ENCODE measurements at places on chromosomes 12 and 14.

DNA sequence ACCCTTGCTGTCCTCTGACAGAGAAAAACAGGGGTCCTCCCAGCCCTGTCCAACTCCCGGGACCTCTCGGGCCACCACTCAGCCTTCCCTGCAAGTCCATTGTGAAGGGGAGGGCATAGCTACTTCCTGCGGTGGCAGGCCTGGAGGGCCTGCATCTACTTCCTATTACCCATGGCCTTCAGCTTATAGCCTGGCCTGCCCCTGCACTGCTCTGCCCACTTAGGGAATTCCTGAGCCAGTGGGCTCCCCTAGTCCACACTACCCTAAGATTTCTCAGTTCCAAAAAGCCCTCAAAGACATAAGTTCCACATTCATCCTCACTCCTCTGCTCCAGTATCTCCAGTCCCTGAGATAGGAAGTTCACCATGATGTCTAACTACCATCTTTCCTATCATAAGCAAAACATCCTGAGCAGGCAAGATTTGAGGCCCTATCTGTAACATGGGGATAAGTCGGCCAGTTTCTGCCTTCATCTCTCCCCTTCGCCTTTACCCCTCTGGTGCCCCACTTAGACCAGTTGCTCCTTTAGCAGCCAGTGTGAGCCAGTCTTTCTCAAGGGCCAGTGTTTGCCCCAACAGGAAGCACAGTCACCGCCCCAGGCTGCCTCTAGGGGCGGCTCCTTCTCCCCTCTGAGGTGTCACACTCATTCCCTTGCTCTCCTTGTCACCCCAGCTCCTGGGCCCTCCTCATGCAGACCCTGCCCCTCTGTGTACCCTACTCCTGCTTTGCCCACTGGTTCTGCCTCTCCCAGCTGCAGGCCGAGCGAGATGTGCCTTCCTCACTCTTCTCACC is 10.9 kb downstream of the HDAC7 start:
- DNase-seq = peak; percentile 73

GRCh38 chr14:32017587-32017986 is 59.5 kb upstream of the ARHGAP5 start:
- no peak for DNase-seq

- DNase-seq = no peak
These were observed 77.1 kb upstream of the NUDT4 start for GRCh38 chr12:93300611-93301021.

DNA sequence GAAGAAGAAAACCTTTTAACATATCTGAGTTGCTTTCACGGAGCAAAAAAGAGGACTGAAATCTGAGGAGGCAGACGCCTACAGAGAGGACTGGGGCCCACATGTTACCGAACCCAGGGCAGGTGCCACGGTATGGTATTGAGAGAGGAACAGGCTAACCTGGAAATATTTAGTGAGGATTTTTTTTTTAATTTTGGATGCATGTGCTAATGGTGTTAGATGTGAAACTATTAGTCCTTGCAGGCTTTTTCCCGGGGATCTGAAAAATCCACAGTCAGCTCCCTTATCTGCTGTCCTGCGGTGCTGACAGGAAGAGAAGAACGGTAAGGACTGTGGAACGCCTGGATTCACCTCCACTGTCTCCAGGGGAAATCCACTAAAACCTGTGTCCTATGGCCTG is 819.7 kb downstream of the TMEM121 start:
- no peak for DNase-seq

DNA sequence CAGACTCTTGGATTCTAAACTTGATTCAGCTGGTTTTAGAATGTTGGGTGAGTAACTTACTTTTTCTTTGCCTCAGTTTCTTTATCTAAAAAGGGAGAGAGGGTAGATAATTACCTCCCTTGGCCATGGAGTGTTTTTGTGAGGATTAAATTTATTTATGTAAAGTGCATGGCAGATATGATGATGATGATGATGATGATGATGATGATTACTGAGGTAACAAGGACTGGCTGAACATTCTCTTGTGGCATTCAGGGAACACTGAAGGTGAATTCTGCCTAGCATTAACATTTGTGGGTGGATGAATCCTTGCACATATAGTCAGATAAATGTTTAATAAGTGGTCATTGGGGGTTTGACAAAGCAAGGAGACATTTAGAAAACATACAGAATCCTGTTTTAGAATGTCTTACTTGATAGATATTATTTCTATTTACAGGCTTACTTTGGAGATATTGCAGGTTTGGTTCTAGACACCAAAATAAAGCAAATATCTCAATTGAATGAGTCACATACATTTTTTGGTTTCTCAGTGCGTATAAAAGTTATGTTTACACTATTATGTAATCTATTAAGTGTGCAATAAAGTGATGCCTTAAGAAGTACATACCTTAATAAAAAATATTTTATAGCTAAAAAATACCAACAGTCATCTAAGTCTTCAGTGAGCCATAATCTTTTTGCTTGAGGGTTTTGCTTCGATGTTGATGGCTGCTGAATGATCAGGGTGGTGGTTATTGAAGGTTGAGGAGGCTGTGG is 123.2 kb downstream of the SNAPC1 start:
- DNase-seq = no peak

DNA sequence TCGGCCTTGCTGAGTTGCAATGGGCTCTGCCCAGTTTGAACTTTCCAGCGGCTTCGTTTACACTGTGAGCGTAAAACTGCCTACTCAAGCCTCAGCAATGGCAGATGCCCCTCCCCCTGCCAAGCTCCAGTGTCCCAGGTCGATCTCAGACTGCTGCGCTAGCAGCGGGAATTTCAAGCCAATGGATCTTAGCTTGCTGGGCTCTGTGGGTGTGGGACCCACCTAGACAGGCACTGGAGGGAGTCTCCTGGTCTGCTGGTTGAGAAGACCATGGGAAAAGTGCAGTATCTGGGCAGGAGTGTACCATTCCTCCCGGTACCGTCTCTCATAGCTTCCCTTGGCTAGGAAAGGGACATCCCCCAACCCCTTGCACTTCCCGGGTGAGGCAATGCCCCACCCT is 88.2 kb downstream of the KLHL28 start:
- DNase-seq = no peak

DNA sequence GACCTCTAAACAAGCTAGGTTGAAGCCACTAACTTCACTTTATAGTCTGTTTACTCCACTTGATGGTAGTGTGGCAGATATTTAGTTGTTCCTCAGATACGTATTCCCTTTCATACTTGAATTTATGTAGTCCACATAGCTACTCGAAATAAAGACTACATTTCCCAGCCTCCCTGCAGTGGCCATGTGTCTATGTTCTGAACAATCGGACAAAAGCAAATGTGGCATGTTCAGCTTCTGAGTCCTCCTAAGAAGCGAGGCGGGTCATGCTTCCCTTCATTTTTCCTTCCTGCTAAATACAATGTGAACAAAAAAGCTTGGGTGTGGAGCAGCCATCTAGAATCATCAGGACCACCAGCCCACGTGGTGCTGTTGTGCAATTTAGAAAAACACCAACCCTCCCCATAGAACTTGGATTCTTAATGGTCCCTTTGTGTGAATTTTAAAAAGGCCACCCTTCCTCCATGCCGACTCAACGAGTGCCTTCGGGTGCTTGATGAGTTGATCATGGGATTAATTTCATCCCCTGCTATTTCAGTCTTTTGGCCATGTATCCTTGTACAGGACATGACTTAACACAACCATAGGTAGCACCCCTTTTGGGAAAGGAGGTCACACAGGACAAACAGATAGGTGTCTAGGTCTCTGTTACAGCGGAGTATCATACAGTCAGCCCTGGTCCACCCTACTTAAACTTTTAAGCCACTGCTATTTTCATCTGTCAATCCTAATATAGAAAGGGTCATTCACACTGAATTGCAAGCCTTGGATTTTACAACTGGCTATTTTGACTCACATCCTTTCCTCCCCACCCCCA is 60.7 kb downstream of the ZFC3H1 start:
- DNase-seq = no peak

DNA sequence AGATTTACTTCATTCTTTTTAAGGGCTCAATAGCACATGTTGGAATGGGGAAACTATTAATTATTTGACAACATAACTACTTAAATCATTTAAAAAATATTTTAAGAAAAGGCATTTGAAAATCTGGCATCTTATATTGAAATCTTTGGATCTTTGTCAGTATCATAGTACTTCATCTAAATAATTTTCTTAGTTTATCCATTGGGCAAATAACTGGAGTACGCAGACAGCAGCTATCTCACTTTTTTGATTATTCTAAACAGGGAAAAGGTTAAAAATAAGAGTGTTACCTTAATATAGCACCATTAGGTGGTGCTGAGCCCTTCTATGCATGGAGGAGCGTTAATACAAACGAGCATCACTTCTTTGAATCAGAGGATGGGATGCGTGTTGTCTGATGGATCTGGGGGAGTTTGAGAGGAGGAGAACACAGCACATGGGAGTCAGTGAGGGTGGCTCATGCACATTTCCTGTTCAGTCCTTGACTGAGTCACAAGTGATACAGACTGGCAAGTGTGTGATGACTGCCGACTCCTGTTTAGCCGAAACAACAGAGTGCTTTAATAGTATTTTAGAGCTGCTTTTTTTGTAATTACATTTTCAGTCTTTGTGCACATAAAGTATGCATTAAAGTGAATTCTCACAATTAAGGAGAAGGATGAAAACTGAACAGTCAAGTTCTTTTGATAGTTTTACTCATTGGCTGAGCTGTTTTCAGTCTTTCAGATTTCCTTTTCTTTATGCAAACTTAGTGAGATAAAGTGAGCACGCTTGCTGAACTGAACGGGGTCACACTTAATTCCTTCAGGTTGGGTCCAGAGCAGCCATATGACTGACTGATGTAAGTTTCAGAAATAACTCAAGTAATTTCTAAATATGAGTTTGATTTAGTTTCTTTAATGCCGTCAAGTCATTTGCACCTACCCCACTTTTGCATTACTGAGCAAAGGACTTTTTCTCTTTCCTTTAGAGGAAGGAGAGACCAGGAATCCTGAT is 92.7 kb downstream of the DIP2B start:
- DNase-seq = peak; percentile 61

- DNase-seq = no peak
These were observed 499.7 kb downstream of the EGLN3 start for GRCh38 chr14:33451211-33451610.

DNA sequence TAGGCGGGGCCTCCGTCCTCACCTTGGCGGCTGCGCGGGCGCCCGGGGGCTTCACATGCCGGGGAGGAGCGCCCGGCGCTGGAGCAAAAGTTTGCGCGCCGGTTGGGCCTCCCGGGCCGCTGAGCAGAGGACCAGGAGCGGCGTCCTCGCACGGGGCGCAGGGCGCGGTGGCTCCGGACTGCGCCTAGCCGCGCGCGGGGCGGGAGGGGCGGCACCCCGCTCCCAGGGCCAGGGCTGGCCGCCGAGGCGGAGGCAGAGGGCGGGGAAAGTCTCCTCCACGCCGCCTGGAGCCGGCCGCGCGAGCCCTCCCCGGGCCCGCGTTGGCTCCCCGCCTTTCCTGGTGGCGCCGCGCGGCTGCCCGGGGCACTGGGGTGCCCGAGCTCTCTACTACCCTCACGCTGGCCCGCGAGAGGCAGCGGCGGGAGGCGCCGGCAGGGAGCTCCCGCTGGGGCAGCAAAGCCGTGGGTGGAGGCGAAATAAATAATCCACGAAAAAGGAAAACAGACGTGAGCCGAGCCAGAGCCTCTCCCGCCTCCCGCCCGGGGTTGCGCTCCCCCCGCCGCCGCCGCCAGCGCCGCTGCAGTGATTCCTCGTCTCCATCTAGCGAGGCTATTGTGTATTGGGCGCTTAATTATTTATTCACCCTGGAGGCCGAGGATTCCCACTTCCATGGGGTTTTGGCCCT is 400 bp upstream of the PRIMA1 start:
- no peak for DNase-seq

DNA sequence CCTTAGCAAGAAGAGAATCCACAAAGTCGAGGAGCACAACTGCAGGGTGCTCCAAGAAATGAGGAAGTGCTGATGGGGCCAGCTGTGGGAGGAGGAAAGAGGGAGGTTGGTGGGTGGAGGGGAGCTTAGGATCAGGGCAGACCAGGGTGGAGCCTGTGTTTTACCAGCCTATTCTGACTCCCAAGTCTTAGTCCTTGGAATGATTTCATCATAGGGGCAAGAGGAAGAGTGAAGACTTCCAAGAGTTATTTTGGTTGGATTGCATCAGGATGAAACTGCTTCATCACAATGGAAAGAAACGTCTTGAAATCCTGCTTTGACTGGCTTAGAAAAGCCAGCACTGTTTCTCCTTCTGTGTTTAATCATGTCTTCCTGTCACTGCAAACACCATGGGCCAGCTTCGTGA is 194.0 kb downstream of the DPF3 start:
- no peak for DNase-seq

DNA sequence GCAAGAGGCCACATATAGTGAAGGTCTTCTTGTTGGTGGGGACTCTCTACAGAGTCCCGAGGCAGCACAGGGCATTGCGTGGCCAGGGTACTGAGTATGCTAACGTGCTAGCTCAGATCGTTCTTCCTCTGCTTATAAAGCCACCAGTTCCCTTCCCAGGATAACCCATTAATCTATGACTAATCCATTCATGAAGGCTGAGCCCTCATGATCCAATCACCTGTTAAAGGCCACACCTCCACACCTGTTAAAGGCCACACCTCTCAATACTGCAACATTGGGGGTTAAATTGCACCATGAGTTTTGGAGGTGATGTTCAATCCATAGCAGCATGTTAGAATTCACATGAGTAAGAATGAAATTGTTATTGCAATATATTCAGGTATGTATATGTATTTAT is 12.8 kb upstream of the YARS2 start:
- DNase-seq = no peak

DNA sequence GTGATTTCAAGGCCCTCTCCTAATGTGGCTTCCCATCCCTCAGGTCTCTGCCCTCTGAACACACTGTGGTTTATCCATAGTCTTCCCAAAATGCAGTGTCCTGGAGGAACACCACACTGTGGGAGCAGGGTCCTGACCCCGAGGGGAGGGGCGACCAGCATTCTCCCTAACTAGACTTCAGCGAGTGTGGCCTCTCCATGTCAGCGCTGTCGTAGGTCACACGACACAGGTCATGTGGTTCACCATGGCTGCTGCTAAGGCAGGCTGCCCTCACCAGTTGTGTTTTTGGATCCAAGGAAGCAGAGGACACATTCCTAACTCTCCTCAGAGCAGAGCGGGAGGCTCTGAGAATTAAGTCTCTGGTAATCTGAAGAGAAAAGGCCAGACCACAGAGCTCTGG is 50.5 kb downstream of the SSH1 start:
- DNase-seq = no peak

- no peak for DNase-seq
These were observed 310.2 kb downstream of the CCDC91 start for GRCh38 chr12:28500373-28501024.

- no peak for DNase-seq
These were observed 8.4 kb upstream of the NR4A1 start for GRCh38 chr12:52042706-52043385.

GRCh38 chr12:32891526-32891925 is 5.1 kb downstream of the PKP2 start:
- no peak for DNase-seq

- DNase-seq = no peak
These were observed 52.8 kb downstream of the SLC38A6 start for GRCh38 chr14:61033855-61034254.

DNA sequence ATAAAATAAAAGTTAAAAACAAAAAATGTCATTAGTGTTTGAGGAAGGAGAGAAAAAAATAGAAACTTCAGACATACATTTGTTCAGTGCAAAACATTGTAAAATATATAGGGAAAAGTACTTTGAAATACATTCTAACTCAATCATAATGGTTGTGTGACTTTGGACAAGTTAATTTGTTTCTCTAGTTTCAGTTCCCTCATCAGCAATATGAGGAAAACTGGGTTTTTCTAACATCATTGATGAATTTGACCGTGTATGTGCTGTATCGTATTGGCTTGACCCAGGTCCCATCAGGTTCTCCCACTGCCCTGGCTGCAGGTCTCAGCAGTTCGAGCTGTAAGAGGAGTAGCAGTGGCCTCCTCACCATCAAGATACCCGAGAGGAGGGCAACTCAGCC is 173.9 kb upstream of the ATF7IP start:
- no peak for DNase-seq

GRCh38 chr12:62910549-62911169 is 24.3 kb downstream of the PPM1H start:
- DNase-seq = no peak

All from stimulated activated CD8-positive, alpha-beta memory T cell treated with anti-CD3 and anti-CD28 coated beads, Interleukin-4, amount 100 ng/mL, for 48 hours (primary cell).